Hair follicle dermal papilla cell (primary cell): ENCODE measurements at places on chromosomes 2 and 18. TPM values are rescaled to one million over a fixed set of nuclear protein-coding genes. Genes with fewer than 3 reads are reported as not detected.

LHCGR gene
- total RNA-seq: not detected in 2 replicates

SLC8A1 gene
- total RNA-seq: 36.2 and 44.0 TPM in 2 replicates

UBXN4 gene
- total RNA-seq: 67.6 and 81.3 TPM in 2 replicates

CDH19 gene
- under 0.01 TPM in 1 of 2 replicates, not detected in the other for total RNA-seq

ADAM23 gene
- total RNA-seq: 0.12 and 0.97 TPM in 2 replicates

SOX11 gene
- total RNA-seq: 0.12 and 0.32 TPM in 2 replicates

TSHZ1 gene
- total RNA-seq: 7.2 and 9.6 TPM in 2 replicates

LCT gene
- under 0.01 TPM in 1 of 2 replicates, not detected in the other for total RNA-seq

CPO gene
- not detected in 2 replicates for total RNA-seq

ESPNL gene
- 0.61 and 3.6 TPM in 2 replicates for total RNA-seq

PSME4 gene
- 43.0 and 53.2 TPM in 2 replicates for total RNA-seq

OTOS gene
- not detected in 2 replicates for total RNA-seq

KCMF1 gene
- total RNA-seq: 61.2 and 71.4 TPM in 2 replicates

SLC5A7 gene
- total RNA-seq: not detected in 2 replicates

TBC1D8 gene
- 16.4 and 23.6 TPM in 2 replicates for total RNA-seq

AFTPH gene
- total RNA-seq: 26.5 and 30.3 TPM in 2 replicates

EIPR1 gene
- 24.8 and 27.6 TPM in 2 replicates for total RNA-seq

ST6GAL2 gene
- 0.49 and 1.6 TPM in 2 replicates for total RNA-seq

ERBB4 gene
- total RNA-seq: under 0.01 and 0.24 TPM in 2 replicates

SGPP2 gene
- 0.12 and 0.32 TPM in 2 replicates for total RNA-seq

NPAS2 gene
- 14.5 and 23.7 TPM in 2 replicates for total RNA-seq

MALL gene
- 2.1 and 3.4 TPM in 2 replicates for total RNA-seq

PLCD4 gene
- total RNA-seq: 6.7 and 8.0 TPM in 2 replicates

KHK gene
- total RNA-seq: 0.32 and 0.36 TPM in 2 replicates

TFCP2L1 gene
- 0.12 and 0.32 TPM in 2 replicates for total RNA-seq

DUSP2 gene
- 2.2 and 2.6 TPM in 2 replicates for total RNA-seq

IL1R1 gene
- total RNA-seq: 143 and 176 TPM in 2 replicates

TEKT4 gene
- not detected in 2 replicates for total RNA-seq

C2orf68 gene
- total RNA-seq: 20.2 and 24.3 TPM in 2 replicates

CIB4 gene
- not detected in 2 replicates for total RNA-seq

AQP4 gene
- not detected in 2 replicates for total RNA-seq

ALPG gene
- total RNA-seq: not detected in 2 replicates

ABCB11 gene
- total RNA-seq: under 0.01 TPM in 1 of 2 replicates, not detected in the other

KIF1A gene
- not detected in 2 replicates for total RNA-seq

SCYGR4 gene
- not detected in 2 replicates for total RNA-seq

ZNF892 gene
- total RNA-seq: 4.9 and 9.1 TPM in 2 replicates

XDH gene
- total RNA-seq: 0.97 and 1.1 TPM in 2 replicates

ACTG2 gene
- total RNA-seq: 7.2 and 8.0 TPM in 2 replicates

NAT8 gene
- not detected in 2 replicates for total RNA-seq

POTEC gene
- under 0.01 TPM in 1 of 2 replicates, not detected in the other for total RNA-seq

PKDCC gene
- 4.0 and 6.7 TPM in 2 replicates for total RNA-seq

TCF23 gene
- total RNA-seq: not detected in 2 replicates

STPG4 gene
- total RNA-seq: 0.49 TPM in 2 replicates

CYTIP gene
- total RNA-seq: not detected in 2 replicates

LRRTM4 gene
- total RNA-seq: not detected in 2 replicates

APOB gene
- total RNA-seq: under 0.01 TPM in 2 replicates

NOSTRIN gene
- 0.12 and 0.16 TPM in 2 replicates for total RNA-seq

DYSF gene
- total RNA-seq: 1.2 and 1.8 TPM in 2 replicates

RUFY4 gene
- total RNA-seq: not detected in 2 replicates
